ENCODE measurements at places on chromosomes 7 and 10.

GRCh38 chr7:155804897-155805825 lies 7.1 kb downstream of the SHH start:
- peak; percentile 25 for DNase-seq

DNA sequence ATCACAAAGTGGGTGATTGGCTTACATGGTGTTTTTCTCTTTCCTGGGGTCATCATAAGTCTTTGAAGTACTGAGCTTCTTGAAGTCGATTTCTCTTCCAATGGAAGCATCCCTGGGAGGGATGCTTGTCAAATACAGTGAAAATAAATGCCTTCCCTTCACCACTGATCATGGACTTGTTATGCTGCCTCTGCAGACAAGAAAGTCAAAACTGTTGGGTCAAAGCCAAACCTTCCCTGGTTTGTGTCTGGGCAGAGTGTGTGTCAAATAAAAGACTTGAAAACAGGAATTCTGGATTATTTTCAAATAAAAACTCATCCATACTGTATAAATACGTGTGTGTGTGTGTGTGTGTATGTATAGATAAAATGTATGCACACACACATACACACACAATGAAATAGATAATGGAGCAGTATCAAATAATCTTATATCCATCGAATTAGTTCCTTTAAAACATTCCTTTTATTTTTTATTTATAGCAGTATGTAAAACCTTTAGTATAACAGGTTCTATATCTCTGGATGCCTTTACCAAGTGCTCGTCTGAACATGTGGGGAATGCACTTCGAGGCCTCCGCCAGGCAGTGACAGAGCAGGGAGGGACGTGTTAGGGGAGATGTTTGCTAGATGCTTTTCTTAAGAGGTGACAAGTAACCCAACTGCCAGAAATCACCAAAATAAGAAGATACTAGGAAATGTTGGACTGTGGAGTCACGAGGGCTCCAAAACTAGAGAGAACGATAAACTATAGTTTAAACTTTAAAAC lies 27.2 kb upstream of the WNT16 start:
- no peak for DNase-seq

DNA sequence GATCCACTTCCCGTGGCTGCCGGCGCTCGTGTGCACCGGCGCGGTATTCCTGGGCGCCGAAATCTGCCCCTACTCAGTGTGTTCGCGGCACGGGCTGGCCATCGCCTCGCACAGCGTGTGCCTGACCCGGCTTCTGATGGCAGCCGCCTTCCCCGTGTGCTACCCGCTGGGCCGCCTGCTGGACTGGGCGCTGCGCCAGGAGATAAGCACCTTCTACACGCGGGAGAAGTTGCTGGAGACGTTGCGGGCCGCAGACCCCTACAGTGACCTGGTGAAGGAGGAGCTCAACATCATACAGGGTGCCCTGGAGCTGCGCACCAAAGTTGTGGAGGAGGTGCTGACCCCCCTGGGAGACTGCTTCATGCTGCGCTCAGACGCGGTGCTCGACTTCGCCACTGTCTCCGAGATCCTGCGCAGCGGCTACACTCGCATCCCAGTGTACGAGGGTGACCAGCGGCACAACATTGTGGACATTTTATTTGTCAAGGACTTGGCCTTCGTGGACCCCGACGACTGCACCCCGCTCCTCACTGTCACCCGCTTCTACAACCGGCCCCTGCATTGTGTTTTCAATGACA lies 1.3 kb downstream of the CNNM1 start:
- DNase-seq: no peak

DNA sequence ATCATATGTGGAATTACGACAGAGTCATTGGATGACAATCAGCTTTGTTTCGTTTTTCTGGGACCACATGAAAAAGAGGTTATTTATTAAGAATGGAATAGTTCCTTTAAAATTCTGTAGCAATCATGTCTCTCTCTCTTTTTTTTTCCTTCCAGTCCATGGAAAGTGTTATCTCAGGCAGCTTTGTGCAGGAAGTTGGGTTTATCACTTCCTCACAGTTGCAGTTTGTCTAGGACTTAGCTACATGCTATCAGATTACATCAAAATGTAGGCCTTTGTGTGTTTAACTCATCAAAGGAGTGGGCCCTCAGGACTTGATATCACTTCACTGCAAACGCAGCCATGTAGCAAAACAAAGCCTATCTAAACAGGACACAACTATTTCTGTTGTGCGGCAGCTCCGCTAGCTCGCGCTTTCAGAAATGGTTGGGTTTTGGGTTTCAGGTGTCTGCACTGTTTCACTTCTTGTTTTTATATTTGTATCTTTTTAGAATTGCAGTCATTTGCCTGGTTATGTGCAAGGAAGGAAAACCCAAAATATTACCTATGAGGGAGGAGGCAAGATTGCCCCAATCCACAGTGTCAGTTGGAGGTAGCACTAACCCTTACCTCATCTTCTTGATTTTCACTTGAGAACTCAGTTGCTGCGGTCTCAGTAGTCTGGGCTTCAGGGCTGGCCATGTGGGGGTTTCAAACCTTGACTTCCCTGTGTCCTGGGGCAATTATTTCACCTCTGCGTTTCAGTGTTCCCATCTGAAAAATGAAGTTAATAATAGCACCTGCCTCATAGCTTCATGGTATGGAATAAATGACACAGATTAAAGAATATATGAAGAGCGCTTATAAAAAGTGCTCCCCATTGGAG lies 66.7 kb downstream of the HHEX start:
- DNase-seq: no peak
